Pancreas (tissue), 10 donors: ENCODE measurements at places on chromosomes 1 and 21.
A peak's percentile ranks its signal among the peaks of the same experiment; 100 is the strongest.

- no peak for DNase-seq
Observed at GRCh38 chr1:28591708-28592320, at the start of gene RAB42. TSS of gene RAB42 (plus strand) at chr1:28592265. CDS start at chr1:28592512, 247 bp downstream.

DNA sequence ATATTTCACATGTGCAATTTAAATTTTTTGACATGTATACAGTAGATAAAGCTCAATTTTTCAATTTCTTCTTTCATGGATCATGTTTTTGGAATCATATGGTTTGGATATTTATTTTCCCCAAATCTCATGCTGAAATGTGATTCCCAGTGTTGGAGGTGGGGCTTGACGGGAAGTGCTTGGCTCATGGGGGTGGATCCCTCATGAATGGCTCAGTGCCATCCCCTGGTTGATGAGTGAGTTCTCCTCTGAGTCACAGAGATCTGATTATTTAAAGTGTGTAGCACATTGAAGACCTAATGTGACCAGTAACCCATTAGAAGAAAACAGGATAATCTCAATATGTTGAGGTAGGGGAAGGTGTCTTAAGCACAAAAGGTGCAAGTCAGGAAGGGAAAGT is 9.1 kb upstream of the IFI16 start:
- peak; percentile 47 for DNase-seq

DNA sequence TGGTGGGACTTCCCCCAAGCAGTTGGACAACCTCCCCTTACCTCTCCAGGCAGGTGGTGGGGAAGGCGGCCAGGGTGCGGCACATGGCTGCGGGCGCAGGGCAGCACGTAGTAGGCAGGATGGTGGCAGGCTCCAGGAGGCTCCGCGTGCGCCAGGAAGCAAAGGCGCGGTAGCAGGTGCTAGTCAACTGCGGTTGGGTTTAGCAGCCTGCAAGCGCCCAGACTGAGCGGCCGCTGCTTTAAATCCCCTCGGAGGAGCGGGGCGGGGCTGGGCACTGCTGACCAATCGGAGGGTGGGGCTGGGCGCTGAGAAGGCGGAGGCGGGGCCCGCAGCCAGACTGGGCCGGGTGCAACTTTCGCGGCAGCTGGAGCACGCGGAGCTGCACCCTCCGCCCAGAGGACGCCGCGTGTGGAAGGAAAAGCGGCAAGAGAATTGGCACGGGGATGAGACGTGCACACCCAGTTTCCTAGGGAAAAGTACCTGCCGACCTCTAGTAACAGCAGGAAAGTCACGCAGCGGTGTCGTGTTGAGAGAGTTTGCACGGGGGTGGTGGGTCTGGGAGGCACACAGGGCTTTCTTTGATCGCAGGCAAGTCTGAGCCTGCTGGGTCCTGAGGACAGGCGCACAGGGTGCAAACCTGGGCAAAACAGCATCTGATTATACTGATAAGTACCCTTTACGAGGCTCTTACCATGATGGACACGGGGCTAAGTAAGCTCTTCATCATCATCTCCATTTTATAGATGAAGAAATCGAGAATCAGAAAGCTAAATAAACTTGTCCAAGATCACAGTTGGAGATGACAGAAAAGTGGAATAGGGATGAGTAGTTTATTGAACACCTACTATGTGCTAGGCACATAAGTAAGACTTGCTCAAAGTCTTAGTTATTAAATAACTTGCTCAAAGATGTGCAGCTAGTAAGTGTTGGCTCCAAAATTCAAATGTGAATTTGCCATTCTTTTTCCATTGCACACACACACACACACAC is at the start of gene RGS16:
RGS16 (minus strand) TSS at position 215 of the 990 bp plus-strand sequence; CDS start at position 85, 130 bp downstream.
- peak; percentile 95 for DNase-seq

DNA sequence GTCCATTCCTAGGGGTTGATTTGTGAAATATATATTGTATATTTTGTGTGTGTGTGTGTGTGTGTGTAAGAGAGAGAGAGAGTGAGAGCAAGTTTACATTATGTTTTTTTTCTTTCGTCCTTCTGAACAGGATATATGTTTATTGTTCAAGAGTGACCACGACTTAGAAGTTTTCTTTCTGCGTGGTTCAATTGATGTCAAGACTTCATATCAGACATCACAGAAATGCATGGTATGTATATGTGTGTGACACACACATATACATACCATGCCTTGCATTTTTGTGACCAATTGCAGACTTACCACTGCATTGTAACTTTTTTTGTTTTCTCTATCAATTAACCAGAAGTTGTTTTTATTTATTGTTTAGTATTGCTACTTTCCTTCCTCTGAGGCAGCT is 2.5 kb downstream of the RASAL2 start:
- no peak for DNase-seq

DNA sequence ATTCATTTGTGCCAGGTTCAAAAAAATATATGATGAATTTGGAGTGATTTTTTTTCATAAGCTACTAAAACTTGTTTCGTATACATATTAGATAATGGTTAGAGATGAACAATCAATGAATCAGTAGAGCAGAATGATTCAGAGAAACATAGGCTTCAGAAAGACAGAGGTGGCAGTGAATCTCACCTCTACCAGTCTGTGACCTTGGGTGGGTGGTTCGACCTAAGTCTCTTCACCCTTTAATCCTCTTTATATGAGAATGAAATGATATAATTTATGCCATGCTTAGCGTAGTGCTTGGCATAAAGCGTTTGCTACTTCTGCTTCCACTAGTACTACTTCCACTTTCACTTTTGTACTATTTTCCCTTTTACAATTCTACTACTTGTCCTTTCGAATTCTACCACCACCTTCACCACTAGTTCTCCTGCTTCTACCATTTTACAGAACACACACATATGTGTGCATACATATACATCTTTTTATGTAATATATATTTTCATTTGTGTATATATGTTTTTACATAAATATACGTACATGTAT is 45.1 kb downstream of the FYB2 start:
- DNase-seq = no peak

DNA sequence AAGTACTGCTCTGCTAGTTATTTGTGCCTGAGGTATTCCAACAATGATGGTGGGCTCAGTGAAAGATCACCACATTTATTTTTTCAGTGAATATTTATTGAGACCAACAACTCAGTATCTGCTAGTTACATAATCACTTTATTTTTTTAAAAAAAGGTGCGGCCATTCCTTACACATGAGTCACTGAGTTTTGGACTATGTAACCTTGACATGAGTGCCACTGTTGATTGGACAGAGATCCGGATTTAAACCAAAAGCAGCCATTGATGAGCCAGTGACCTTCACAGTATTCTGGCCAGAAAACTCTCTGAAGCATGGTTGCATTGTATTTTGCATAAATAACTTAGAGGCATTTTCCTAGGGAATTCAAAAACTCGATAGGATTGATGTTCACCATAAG is 79.5 kb downstream of the NUF2 start:
- no peak for DNase-seq
